ENCODE measurements at places on chromosomes 3 and 15.
A peak's percentile ranks its signal among the peaks of the same experiment; 100 is the strongest.

DNA sequence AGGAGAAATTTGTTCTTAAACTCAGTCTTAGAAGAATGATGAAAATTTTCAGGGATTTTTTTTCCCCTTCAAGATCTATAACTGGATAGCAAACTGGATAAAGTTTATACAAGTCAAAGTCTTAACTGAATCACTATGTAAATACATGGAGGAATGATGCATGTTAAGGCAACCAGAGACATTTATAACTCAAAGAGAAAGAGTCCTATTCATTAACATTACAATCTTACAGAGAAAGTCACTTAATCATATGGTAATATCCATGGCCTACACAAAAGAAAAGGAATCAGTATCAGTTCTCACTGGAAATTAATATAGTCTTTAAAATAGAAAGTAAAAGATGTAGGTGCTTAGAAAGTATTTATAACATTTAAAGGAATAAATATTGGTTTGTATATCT is 869.1 kb downstream of the TBL1XR1 start:
- DNase-seq: no peak

- no peak for DNase-seq
These were observed 64.0 kb downstream of the ITGA11 start for GRCh38 chr15:68367992-68368391.

- DNase-seq: no peak
These were observed 113.6 kb downstream of the NEO1 start for GRCh38 chr15:73165844-73166243.

DNA sequence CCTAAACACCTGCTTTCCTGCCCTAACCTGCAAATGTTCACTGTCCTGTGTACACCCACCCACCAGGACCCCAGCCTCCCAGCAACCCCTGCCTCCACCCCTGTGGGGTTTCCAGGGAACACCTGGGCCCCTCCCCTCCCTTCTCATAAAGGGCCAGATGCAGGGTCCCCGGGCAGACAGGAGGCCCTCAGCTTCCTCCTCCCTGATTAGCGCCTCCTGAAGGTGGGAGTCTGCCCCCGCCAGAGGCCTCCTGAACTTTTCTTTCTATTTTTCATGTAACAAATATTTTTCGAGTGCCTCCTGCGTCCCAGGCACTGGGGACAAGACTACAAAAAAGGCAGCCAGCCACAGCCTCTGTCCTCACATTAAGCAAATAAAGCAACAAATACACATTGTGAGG is 135.4 kb upstream of the LINGO1 start:
- DNase-seq: no peak

DNA sequence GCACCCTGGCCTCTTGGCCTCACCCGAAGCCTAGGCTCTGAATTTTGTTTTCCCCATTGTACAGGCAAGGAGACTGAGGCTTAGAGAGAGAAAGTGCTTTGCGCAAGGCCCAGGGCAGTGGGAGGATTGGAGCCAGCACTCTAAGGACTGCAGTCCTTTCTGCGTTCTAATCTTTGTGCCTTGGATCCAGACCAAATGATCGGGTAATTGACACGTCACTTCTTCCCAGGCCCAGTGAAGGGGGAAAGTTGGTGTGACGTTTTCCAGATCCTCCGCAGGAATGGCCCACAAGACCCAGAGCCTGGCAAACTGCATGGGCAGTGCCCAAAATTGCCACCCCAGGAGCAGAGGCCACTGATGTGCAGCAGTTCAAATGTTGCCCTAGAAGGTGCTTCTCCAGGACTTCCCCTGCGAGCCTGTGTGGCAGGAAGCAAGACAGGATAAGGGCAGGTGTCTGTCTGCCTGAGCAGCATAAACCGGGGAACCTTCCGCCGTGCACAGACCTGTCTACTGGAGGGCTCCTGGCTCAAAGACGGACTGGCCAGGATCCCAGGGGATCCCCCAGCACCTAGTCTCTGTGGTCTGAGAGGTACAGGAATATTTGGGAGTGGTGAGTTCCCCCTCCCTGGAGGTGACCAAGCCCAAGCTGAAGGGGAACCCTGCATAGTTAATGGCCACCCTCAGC is 194.5 kb upstream of the TLE3 start:
- no peak for DNase-seq

GRCh38 chr3:96931119-96931862 is 116.9 kb downstream of the EPHA6 start:
- no peak for DNase-seq

DNA sequence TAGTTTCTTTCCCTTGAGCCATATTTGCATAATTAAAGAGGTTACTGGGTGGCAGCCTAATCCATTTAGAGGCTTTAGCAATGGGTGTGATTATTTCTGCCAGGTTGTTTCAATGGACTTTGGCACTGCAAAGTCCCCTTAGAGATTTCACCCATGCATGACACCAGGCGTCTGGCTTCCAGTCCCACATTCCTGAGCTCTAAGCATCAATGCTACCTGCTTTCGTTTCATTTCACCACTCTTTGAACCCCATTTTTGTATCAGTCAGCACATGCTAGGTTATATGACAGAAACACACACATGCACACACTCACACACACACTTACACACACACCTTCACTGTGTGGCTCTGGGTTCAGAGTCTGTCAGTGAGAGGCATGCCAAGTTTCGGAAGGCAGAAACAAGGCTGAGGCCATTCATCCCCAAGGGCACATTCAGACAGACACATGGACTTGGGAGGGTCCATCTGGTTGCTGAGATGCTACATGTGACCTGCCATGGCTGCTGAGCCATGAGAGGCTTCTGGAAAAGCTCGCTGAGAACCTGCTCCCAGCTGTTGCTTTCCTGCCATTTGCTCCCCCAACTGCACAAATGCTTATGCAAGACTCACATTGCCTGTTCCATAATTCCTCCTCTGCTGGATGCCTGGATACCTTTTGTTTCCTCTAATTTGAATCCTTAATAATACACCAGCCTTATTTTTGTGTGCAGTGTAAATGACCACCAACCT is 354.1 kb downstream of the GABRG3 start:
- no peak for DNase-seq

GRCh38 chr3:67898916-67899315 is 244.5 kb upstream of the SUCLG2 start:
- DNase-seq: no peak

- no peak for DNase-seq
These were observed 2.0 kb upstream of the NR1I2 start for GRCh38 chr3:119779731-119780383.

DNA sequence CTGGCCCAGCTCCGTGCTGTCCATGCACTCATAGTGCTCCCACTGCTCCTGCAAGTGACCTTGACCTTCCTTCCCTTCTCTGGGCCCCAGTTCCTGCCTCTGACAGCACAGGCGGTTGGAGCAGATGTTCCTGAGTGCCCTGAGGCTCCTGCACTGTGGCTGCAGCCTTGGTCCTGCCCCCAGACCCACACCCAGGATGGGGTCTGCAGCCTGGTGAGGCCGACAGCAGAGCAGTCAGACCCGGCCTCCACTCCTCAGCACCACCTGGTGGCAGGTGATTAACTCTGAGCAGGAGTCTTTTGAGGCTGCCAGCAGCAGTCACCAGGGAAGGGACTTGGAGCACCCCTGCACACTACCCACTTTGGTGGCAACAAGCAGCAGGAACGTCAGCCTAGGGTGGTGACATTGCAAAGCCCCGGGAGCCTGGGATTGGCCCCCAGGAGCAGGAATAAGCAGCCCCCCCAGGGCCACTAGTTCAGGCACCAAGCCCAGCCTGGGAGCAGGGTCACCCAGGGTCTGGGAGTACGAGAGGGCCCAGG is 64.6 kb downstream of the CYP11A1 start:
- DNase-seq: no peak

DNA sequence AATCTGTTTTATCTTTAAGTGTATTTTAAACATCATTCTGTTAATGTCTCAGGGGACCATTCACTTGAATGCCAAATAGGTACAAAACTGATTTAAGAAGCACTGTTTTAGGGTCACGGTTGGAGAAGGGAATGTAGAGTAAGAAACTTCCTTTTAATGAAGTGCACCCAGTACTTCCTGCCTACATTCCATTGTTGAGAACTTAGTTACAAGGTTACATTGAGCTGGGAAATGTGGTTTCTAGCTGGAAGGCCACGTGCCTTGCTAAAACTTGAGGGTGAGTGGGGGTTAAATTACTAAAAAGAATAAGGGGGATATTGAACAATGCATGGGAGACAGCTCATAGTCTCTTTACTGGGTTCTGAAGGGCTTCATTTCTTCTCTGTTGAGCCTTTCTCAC is 78.3 kb upstream of the TBC1D5 start:
- no peak for DNase-seq

DNA sequence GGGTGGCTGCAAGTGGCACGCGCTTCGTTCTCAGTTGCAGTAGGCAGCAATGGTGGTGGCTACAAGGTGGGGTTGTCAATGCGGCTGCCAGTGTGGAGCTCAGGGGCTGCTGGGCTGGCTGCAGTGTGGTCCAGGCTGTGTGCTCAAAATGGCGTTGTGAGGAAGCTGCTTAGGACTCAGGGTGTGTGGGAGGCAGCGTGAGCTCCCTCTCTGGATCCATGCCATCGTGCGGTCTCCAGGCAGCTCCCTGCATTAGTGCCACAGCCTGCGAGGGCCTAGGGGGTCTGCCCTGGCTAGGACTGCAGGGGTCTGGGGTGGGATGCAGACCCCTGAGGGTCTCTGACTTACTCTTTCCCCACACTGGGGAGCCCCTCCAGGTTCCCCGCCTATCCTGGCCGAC is 397.2 kb downstream of the OCA2 start:
- no peak for DNase-seq

DNA sequence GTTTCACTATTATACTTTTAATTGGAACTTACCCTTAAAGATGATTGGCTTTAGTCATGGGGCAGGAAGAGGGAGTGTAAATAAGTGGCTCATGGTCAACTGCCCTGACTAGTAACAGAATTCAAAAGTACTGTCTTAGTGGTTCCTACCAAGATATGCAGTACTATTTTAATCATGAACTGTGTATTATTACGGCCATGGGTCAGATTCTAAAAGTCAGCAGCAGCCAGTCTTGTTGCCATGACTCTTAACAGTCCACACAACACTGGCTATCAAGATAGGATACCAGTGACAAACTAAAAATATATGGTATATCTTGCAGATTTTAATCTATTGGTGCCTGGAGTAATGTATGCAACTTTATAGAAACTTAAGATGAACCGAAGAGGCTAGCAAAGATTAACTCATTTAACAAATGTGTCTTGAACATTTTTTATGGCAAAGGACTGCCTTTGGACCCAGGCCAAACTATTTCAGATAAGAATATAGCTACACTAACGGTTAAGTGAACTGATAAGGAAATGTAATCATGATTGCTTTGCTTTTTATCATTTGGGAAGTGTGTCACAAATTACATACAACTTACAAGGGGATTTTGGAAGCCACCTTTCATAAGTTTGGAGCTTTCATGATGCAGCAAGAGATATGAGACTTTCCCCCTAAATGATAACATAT is 163.7 kb downstream of the TCF12 start:
- DNase-seq: no peak

GRCh38 chr15:40469776-40470390 is 901 bp upstream of the CHST14 start:
- DNase-seq: no peak

DNA sequence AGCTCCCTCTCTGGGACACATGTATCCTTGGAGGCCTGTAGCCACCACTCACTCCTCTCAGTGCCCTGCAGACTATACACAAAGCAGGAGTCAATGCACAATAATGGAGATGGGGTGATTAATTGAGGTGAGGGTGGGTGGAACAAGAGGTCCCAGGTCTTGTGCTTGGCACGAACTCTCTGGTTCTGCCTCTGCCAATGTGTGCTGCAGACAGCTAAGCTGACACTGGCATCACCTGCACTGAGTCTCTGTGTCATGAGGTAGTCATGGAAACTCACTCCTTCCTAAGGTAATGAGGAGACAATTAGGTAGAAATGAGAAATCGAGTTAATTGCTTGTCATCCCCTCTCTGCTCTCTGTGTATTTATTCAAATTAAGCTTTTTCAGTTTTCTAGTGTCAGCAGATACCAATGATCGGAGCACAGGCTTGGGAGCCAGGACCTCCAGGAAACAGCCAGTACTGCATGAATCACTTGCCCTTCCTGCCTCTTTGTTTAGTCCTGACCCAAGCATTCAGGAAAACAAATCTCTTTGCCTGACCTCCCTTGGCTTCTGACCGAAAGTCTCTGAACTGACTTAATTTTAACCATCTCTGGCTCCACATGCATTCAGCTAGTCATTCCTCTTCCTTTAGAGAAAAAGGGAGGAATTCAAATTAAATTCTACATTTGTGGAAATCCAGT is 56.7 kb downstream of the DRD3 start:
- DNase-seq: peak; percentile 18

- no peak for DNase-seq
These were observed 26.7 kb upstream of the TMC3 start for GRCh38 chr15:81400640-81401236.

DNA sequence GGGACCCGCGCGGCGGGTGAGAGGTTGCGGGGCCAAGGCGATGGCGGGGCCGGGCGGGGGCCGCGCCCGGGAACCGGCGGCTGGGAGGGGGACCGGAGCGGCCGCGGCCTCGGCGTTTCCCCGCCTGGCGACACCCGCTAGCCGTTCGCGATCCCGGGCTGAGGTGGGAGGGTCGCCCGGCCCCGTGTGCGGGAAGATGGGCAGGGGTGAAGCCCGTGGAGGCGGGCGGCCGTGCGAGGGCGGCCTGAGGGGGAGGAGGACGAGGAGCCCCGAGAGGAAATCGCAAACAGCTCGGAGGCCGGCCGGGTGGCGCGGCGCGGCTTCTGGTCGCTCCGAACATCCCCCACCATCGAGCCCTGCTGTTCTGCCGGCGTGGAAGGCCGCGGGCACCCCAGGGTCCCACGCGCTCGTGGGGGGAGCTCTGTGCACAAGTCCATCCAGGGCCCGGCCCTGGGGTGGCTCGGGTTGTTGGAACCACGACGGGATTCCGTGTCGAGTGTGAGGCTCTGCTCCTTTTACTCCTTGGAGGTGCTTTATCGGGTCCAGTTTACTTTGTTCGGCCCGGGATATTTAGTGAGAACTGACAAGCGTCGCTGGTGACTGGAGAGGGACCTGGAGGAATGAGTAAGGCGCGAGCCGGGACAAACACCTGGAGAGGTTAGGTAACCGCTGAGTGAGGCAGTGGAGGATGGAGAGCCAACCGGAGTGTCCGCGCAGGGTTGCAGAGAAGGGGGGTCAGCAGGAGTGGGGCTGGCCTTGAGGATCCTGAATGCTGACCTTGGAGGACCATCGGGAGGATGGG is 728 bp downstream of the CRTC3 start:
- peak; percentile 41 for DNase-seq

GRCh38 chr3:197104738-197105137 is 75.1 kb upstream of the MELTF start:
- no peak for DNase-seq

DNA sequence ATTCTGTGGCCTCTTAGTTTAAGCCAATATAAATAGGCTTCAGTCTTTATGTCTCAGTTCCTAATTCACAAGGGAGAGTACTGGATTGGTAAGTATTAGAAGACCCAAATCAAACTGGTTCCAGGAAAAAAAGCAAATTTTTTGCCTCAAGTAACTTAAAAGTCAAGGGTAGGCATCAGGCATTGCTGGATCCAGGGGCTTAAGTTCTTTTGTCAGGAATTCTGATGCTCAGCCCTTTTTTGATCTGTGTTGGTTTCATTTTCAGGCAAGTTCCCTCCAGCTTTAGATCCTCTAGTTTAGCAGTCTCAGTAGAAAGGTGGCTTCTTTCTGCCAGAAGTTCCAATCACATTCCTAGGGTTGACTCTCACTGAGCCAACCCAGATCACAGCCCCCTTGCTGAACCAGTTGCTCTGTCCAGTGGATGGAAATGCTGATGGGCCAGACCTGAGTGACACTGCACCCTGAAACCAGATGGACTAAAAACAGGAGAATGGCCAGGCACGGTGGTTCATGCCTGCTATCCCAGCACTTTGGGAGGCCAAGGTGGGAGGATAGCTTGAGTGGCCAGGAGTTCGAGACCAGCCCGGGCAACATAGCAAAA is 253.5 kb downstream of the SHQ1 start:
- no peak for DNase-seq

- DNase-seq: no peak
These were observed 22.4 kb downstream of the TJP1 start for GRCh38 chr15:29799859-29800258.

Measured in uterus (tissue), 4 donors.